ENCODE measurements at places on chromosomes 3 and 15.
A peak's percentile ranks its signal among the peaks of the same experiment; 100 is the strongest.

DNA sequence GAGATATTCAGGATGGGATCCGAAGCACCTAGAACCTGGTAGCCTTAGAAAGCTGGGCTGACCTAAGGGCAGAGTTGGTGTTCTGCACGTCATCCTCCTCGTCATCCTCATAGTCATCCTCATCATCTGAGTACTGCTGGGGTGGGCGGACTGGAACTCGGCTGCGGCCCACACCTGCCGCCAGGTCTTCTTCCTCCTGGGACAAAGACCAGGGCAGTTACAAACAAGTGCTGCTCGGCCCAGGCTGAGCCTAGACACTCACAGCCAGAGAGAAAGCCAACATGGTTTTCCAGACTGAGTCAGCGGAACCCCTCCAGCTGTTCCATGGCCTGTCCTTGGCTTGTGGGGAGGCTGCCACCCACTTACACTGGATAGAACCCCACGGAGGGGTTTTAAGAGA lies 40.5 kb downstream of the SEMA3G start:
- no peak for DNase-seq

DNA sequence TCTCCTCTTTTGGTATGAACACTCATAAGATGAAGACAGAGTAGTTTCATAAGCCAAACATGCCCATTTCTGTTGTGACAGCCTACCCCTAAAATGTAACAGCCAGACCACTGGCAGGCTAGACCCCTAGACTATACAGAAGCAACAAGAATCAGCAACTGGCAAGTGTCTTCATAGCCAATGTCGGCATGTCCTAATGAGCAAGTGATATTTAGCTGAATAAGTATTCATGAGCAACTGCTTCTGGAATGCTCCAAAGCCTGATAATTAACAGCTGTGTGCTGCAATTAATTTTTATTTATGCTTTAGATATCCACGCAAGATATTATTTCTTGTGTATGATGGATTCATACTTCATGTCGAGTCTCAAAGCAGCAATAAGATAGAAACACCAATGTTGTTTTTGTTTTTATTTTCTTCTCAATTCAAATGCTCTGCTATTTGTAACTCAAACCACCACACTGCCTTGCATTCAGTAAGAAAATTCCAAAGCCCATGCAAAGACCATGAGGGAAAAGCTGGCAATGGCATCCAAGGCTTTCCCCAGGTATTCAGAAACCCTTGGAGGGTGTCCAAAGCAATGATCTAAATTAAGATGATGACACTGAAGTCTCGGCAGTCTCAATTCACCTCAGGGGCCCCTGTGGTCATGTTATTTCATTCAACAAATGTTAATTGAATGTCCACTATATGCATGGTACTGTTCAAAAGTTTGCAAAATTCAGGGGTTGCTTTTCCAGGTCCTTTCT lies 167.7 kb upstream of the NECTIN3 start:
- no peak for DNase-seq

GRCh38 chr3:158359339-158359738 lies 211.7 kb upstream of the MLF1 start:
- no peak for DNase-seq

GRCh38 chr15:67744331-67745072 lies 80.8 kb upstream of the SKOR1 start:
- no peak for DNase-seq

DNA sequence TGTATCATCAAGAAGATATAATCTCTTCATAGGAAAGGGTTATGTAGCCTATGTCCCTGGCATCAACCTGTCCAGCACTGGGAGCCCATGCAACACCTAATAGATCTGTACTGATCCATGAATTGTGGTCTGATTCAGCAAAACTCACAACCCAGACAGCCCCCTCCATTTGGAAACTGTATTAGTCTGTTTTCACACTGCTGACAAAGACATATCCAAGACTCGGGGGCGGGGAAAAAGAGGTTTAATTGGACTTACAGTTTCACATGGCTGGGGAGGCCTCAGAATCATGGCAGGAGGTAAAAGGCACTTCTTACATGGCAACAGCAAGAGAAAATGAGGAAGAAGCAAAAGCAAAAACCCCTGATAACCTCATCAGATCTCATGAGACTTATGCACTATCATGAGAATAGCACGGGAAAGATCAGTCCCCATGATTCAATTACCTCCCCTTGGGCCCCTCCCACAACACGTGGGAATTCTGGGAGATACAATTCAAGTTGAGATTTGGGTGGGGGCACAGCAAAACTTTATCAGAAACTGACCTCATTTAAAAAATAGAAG lies 83.3 kb downstream of the TRIM42 start:
- no peak for DNase-seq

GRCh38 chr3:136281966-136282520 lies 31.9 kb downstream of the PCCB start:
- DNase-seq = no peak

DNA sequence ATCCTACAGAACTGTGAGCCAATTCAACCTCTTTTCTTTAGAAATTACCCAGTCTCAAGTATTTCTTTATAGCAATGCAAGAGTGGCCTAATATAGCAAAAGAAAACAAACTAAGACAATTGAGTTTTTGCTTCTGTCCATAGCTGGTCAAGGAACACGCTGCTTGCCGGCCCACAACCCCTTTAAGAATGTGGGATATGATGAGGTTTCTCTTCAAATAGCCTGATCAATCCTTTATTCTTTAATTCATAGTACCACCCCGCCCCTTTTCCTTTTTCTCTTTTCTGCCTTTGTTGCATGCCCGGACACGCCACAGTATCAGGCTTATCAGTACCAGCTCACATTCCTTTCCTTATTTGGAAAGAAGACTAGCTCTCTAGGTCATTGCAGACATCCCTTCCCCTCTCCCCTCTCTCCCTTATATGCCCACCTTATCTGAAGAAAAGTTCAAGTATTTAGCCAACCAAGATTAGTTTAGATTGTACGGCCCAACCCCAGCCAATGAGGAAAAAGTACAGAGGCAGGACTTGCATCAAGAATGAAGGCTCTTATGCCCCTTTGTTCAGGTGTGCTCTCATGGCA lies 404.5 kb downstream of the OCA2 start:
- peak; percentile 21 for DNase-seq

GRCh38 chr15:65055201-65055870 lies 10.1 kb downstream of the SLC51B start:
- DNase-seq = no peak

DNA sequence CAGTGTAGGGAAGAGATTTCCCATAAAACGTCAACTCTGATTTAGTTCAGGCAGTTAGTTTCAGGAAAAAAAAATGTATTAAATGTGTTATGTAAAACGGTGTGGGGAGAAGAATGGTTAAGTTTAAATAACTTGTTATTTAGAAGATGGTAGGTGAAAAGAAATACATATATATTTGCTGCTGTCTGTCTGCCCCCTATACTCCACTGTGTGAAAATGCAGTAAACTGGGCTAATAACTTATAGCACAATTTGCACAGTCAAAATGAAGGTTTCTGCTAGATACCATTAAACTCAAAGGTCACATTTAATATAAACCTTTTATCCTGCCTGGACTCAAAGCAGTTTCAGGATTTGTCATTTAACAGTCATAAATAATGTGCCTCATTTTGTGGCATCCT lies 515.0 kb downstream of the FGF12 start:
- DNase-seq = no peak

DNA sequence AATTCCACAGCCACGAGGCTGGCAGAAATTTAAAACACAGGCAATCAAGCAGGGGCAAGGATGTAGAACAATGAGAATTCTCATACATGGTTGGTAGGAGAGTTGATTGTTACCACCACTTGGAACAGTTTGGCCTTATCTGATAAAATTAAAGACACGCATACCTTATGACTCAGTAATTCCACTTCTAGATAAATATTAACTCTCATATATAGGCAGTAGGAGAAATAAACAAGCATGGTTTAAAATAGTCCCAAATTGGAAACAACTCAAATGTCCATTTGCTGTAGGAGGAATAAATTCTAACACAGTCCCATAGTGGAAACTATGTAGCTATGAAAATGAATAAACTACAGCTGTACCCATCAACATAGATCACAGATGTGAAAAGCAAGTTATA lies 42.3 kb upstream of the USP3 start:
- no peak for DNase-seq

DNA sequence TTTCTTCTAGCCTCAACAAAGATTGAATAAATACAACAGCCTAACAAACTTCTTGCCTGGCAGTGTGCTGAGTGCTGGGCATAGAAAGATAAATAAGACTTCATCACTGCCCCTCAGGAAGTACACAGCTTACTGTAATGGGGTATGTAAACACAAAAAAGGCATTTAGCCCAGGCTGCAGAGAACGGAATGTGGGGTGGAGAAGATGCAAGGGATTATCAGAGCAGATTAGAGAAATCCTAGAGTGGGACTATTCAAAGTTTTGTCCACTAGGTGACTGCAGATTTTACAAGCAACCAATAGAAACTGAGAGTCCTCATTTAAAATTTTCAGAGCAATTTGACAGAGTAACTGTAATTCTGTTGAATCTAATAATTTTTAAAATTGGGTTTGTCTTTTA lies 35.4 kb upstream of the TSC22D2 start:
- no peak for DNase-seq

DNA sequence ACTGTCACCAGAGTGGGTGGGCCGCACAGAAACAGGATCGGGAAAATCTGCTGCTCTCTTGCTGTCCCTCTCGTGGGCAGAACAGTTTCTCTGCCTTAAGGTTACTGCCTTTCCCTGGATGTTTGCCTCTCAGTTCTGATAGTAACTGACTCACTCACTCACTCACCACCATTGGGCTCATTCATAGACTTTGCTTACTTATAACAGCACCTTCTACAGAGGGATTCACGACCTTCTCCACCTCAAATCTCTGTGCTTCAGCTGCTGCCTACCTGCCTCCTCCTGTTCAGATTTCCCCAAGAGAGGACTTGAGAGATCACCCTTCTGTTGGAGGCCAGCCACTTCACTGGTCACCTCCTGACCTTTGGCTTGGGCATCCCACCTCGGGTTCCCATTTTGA lies 147.7 kb upstream of the ICE2 start:
- no peak for DNase-seq

DNA sequence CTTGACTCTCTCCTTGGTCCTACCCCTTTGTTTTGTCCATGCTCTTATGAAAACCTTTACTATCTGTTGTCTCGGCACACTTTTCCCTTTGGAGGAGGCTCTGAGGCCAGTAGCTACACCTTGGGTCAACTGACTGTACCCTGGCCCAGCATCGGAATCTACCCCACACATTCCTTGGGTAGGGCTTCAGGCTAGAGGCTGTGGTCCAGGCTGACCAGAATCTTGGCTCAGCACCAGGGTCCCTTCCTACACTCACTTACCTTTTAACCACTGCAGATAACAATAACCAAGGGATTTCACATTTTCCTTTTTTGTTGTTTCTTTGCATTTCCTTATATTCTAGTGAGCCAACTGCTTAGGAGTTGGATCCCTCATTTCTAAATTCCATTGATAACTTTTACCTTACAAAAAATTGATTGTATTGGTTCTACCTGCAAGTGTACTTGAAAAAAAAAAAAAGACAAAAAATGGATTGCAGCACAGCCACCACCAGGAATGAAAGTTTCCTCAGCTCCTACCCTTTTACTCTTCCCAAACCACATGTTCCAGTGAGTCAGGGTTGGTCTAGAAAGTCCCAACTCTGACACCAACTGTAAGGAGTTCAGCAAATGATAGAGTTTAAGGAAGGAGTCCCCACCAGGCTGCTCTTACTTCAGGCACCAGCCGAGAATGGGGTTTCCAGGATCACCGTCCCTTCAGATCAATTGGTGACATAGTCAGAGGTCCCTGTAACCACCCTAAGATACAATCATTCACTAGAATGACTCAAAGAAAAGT lies 95.6 kb downstream of the FBLN2 start:
- no peak for DNase-seq

DNA sequence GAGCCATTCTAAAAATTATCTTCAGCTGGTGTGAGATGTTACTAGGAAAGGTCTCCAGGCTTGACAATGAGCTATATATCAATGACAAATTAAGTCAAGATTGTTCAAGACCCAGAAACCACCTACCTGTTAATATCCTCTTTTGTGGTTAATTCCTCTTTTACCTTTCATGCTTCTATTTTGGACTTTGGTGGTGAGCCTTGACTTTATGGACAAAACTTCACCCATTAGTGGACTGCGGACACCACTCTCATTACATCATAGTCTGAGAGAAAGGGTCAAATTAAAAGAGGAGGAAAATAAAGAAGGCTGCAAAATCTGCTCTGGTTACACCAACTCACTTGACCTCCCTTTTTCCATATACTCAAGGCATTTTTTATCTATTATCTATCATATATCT lies 271.5 kb upstream of the TTC14 start:
- DNase-seq = no peak

- DNase-seq = no peak
These were observed 170.0 kb upstream of the ROBO2 start for GRCh38 chr3:76869726-76870384.

GRCh38 chr15:74866090-74866489 lies 7.1 kb downstream of the SCAMP2 start:
- no peak for DNase-seq

DNA sequence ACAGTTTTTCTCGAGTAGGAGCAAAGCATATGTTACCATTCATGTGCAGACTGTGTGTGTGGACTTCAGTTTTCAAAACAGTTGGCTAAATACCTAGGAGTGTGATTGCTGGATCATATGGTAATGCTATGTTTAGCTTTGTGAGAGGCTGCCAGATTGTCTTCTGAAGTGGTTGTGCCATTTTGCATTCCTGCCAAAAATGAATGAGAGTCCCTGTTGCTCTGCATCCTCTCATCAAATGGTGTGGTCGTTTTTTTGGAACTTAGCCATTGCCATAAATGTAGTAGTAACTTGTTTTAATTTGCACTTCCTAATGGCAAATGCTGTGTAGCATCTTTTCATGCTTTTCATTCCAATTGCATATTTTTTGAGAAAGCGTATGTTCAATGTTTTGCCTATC lies 77.2 kb upstream of the NDN start:
- no peak for DNase-seq

DNA sequence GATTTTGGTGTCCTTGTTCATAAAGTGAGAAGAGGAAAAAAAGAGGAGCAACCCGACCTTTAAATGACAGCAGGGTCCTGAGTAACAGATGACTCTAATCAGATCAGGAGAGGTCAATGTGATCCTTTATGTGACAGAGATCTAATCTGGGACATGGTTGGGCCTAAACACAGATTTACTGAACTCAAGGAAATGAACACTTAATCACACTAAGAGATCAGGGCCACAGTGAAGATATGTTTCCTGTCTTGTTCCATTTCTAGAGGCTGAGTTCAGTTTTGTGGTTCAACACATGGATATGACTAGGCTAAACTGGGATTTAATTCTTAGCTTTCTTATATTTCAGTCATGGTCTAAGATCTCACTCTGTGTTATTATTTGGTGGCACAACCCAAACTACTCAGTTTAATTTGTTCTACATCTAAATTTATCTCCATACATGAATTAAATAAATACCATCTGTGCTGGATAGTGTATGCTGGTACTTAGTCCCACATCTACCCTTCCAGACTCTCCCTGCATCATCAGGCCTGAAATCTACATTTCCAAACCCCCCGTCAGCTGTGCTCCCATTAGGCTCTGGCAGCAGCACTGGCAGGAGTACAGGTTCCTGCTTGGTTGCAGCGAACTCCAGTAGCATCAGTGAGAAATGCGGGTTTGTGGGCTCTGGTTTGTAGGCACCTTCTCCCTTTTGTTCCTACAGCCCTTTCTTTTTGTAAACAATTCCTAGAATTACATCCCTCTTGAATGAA lies 22.6 kb downstream of the SFMBT1 start:
- no peak for DNase-seq

GRCh38 chr3:76497636-76498035 lies 542.3 kb upstream of the ROBO2 start:
- no peak for DNase-seq
